ENCODE measurements at places on chromosomes 12 and 14.
A peak's percentile ranks its signal among the peaks of the same experiment; 100 is the strongest.

- no peak for DNase-seq
These were observed 6.9 kb downstream of the GALNT9 start for GRCh38 chr12:132322206-132323132.

GRCh38 chr12:89756194-89756584 lies 47.6 kb upstream of the ATP2B1 start:
- no peak for DNase-seq

DNA sequence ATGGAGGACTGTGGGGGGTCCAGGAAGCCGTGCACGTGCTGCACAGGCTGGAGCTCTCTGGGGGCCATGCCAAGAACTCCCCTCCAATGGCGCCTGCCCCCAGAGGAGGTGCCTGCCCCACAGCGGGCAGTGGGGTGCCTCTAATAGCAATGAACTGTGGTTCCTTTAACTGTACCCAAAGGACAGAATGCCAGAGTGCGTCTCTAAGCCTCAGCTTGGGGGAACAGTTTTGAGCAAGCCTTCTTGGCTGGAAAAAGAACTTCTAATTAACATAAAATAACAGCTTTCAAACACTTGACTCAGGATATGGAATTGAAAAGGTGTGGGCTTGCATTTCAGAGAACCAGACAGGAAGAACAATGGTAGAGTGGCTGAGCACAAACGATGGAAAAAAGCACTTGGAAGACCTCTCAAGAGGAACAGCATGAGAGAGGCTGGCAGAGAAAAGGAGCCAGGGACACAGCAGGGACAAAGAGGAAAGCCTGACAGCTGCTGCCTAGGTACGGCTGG lies 195.6 kb downstream of the TTC7B start:
- DNase-seq: peak; percentile 90

- peak; percentile 58 for DNase-seq
These were observed 31.8 kb upstream of the OR10A7 start for GRCh38 chr12:55188974-55189556.

- no peak for DNase-seq
These were observed 452 bp upstream of the RABGGTA start for GRCh38 chr14:24271834-24272263.

- DNase-seq: no peak
These were observed 207.3 kb downstream of the AEBP2 start for GRCh38 chr12:19646599-19646998.

GRCh38 chr12:115267891-115268290 lies 583.9 kb upstream of the TBX3 start:
- no peak for DNase-seq

DNA sequence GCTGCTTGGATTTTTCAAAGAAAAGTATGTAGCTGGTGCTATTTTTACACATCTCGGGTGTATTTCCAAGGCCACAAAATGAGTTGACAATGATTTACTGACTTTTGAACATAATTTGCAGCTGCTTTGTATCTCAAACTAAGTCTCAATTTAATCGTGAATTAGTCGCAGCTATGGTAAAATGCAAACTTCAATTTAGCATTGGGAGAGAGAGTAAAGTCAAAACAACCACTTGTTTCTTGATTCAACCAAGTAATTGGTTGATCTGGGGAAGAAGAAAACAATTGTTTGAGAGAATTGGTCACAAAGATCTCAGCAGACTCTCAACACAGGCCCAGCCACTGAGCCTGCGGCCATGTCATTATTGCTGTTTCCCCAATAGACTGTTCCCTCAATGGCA lies 75.0 kb upstream of the DYRK2 start:
- DNase-seq: no peak

DNA sequence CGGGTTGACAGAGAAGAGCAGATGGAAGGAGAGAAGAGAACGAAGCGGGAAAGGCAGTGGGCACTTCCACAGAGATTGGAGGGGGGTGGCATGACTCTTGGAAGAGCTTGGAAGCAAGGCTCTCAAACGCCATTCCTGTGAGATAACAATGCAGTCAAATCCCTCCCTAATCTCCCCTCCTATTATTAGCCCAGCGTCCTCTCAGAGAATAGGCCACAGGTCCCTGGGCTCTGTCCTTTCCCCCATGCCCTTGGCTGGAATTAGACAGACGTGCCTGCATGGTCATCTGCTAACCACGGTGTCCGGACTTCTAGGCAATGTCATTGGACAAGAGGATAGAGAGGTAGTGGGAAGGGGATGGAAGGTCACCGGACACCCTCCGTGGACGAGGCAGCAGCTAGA lies 8.0 kb upstream of the MYH7 start:
- no peak for DNase-seq

DNA sequence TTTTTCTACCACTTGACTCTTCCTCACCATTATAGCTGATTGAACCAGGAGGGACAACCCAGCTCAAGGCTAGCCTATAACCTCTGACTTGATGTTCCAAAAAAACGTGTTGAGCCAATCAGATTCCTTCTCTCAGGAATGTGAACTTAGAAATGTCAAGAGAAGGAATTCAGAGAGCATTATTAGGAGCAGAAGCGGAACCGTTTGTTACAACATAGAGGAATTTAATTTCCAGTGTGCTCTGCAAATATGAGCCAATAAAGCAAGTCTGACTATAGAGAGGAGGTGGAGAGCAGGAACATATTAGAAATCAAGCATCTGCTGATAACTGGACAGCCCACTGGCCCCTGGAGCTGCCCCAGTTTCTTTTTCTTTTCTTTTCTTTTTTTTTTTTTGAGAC lies 15.3 kb upstream of the PELI2 start:
- DNase-seq: no peak

- no peak for DNase-seq
These were observed 383.0 kb downstream of the PCNX1 start for GRCh38 chr14:71290301-71290700.

GRCh38 chr12:112939761-112940381 lies 1.6 kb downstream of the OAS3 start:
- DNase-seq: no peak

GRCh38 chr14:19895282-19895681 lies 20.3 kb downstream of the OR4K2 start:
- no peak for DNase-seq

GRCh38 chr12:122985338-122986257 lies 5.1 kb downstream of the ARL6IP4 start:
- DNase-seq: no peak

- DNase-seq: no peak
These were observed 19.5 kb upstream of the HAL start for GRCh38 chr12:96015672-96016071.

- no peak for DNase-seq
These were observed 66.4 kb upstream of the DCN start for GRCh38 chr12:91249054-91249453.

GRCh38 chr12:56155256-56155845 lies 2.8 kb upstream of the MYL6 start:
- DNase-seq: no peak

DNA sequence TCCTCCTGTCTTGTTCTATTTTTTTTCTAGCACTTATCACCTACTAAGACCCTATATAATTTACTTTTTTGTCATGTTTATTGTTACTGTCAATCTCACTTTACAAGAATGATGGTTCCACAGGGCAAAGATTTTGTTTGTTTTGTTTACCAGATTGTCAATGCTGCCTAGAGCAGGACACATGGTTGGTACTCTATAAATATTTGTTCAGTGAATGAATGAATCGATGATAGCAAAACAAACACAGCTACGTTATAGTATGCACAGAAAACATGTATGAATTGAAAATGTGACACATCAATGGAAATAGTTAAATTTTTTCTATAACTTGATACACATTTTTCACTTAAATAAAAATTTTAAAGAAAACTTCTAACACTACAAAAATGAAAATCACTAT lies 67.1 kb upstream of the KRR1 start:
- no peak for DNase-seq

- no peak for DNase-seq
These were observed 139.2 kb downstream of the SLC2A13 start for GRCh38 chr12:39966721-39967120.

DNA sequence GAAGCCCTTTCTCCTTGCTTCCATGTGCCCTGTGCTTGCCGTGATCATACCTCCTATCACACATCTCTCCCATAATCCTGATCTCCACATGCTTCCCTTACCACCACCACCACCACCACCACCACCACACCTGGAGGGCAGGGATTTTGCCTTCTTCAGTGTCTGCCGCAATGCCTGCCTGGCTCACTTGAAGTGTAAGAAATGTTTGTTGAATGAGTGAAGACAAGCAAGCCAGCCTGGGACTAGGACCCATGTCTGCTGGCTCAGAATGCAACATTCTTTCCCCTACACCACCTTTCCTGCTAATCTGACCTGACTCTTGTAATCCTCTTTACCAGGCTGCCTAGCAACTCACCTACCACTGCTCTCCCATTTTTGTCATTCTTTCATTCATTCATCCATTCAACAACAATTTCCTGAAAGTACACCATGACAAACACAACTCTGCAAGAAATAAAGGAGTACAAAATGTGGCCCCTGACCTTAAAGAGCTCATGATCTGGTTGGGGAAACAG lies 3.5 kb upstream of the NID2 start:
- DNase-seq: no peak
